ENCODE measurements at places on chromosomes 3 and 15.

DNA sequence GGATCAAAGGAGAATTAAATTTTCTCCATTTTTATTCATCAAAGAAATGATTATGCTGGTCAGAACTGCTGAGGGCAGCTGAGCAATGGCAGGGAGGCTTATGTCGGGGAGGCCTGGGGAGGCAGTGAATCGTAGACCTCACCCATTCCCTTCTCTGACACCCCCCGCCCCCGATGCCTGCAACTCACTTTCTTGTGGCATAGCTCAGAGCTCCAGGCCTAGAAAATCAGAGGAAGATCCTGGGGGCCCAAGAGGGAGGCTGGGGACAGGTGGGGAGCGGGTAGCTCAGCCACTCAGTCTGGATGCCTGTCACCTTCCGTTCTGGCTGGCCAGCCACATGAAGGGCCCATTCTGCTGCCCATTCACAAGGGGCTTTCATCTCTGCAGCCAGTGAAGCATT, 1.1 kb upstream of the DNAH1 start:
- no peak for DNase-seq

GRCh38 chr15:72319360-72319984, 485 bp downstream of the CELF6 start:
- DNase-seq = peak; percentile 59

GRCh38 chr3:153624310-153625030, 462.4 kb downstream of the RAP2B start:
- peak; percentile 50 for DNase-seq

GRCh38 chr15:63597038-63597790, at the start of gene FBXL22:
Gene FBXL22 (plus strand): TSS chr15:63597387. CDS start chr15:63597393, 6 bp downstream.
- no peak for DNase-seq

GRCh38 chr3:99248130-99248529, 346.6 kb upstream of the DCBLD2 start:
- no peak for DNase-seq

- DNase-seq = no peak
Measured at GRCh38 chr15:65337436-65338070, 33.1 kb downstream of the RNU5B-1 start.

- no peak for DNase-seq
Measured at GRCh38 chr3:10277115-10277625, 15.6 kb downstream of the GHRL start.

DNA sequence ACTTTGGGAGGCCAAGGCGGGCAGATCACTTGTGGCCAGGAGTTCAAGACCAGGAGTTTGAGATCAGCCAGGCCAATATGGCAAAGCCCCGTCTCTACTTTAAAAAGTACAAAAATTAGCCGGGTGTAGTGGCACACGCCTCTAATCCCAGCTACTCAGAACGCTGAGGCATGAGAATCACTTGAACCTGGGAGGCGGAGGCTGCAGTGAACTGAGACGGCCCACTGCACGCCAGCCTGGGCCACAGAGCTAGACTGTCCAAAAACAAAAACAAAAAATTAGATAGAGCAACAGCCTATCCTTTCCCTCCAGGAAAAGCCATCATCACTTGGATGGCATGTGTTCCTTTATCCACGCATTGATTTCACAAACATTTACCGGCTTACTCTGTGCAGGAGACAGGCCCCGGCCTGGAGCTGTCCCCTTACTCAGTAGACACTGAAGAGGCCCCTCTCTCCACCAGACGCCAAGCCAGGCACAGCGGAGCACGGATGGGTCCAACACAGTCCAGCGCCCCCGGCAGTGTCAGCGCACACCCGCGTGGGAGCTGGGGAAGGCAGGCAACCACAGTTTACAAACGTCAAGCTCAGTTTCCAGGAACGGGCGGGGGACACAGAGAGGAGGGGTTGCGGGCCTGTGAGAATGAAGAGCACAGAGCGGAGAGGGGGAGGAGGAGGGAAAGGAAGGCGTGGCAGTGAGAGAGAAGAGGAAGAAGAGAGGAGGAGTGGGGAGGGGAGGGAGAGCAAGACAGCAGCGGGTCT, 3.1 kb downstream of the GP5 start:
- DNase-seq = peak; percentile 57

GRCh38 chr15:77869021-77869895, 208.3 kb downstream of the TBC1D2B start:
- no peak for DNase-seq

DNA sequence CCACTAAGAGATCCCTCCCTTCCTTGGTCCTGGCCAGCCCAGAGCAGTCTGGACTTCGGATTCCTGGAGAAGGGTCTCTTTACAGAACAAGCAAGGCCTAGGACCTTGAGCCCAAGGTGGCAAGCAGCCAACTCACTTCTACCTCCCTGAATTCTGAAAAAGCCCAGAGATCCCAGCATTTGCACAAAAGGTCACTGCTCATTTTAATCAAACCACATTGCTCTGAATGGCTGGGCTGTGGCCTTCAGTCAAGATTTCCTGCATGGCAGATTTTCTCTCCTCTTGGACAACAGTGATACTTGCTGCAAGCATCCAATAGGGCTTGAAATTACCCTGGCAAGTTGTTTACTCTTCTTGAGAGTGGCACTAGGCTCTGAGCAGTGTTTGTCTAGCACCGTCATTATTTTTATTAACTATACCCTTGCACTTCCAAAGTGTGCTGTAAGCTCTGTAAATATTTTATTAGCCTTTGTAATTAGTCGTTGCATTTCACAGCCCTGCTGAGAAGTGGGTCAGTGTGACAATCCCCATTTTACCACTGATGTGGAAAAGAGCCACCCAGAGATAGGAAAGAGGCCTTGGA, 274.7 kb upstream of the CTNNB1 start:
- DNase-seq = no peak

DNA sequence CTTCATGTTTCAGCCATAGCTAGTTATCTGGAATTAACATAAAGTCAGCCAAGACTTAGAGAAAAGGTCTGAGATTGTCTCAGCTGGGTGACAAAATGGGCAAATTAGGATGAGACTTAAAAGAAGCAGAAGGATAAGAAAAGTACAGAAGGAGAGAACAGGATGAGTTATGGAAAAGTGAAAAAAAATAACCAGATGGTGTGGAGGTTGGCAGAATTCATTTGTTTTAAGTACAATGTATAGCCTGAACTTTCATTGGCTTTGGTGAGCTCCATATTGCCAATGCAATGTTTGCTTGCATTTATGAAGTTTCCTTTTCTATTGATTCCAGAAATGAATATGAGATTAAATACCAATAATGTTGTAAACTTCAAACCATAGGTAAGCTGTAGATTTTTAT, 447.2 kb upstream of the DPH6 start:
- DNase-seq = no peak

DNA sequence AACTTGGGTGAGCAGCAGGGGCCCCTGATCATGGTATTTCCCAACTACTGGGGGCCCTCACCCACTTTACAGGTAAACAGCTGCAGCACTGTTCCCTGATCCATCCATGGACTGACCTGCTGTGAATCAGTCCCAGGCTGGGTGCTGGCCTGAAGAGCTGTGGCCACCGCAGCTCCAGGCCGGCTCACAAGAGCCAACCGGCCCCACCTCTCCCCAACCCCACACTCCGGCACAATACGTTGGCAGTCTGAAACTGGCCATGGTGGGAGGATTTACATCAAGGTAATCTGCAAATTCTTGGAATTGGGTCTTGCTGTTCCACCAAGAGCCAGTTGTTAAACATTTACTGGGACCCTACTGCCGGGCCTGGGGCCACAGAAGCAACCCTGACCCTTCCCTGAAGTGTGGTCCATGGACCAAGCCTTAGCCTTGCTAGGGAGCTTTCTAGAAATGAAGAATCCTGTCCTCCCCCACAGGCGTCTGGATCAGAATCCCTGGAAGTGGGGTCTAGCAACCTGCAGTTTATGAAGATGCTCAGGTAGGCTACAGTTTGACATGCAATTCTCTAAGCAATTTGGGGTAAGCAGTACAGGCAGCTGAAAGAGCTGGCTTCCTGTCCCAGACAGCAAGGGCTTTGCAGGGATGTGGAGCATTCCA, 3.7 kb downstream of the SLC6A20 start:
- DNase-seq = no peak

DNA sequence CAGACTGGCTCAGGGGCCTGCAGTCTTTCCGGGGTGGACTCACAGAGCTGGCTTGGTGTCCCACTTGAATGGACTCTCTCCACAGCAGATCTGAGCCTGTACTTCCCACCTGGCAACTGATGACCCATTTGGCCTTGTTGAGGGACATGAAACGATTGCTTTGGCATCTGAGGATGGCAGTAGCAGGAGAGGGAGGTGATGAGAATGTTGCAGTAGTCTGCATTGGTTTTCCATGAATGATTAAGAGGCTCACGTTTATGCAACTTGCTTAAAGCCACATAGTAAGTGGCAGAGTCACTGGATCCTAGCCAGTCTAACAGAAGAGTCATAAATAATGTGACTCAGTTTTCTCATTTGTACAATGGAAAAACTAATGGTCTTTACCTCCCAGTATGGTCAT, 21.9 kb downstream of the IL20RB start:
- DNase-seq = no peak

GRCh38 chr3:102068327-102068726, 219.0 kb downstream of the NFKBIZ start:
- DNase-seq = no peak

- no peak for DNase-seq
Measured at GRCh38 chr15:69117431-69117871, 43.0 kb upstream of the GLCE start.

GRCh38 chr15:68062214-68062613, 8.1 kb downstream of the PIAS1 start:
- DNase-seq = no peak

DNA sequence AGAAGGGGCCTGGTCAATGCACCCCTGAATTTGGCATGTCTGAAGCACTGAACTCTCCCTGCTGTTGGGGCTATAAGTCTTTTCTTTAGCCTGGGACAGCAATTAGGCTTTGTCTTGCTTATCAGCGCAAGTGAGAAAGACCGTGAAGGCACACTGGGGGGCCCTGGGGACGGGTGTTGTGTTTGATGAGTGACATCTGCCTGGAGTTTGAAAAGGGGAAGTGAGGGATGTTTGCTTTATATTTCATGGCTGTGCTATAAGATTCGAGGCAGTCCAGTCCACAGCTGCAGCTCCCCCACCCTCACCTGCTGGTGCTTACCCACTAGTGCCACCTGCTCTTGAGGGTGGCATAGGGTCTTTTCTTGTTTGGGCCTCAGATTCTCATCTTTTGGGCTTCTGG, 44.8 kb downstream of the CEMIP start:
- no peak for DNase-seq

GRCh38 chr3:56980798-56981390, 79.6 kb upstream of the SPATA12 start:
- DNase-seq = peak; percentile 72

GRCh38 chr3:187011915-187012314, 81.6 kb downstream of the ST6GAL1 start:
- no peak for DNase-seq

- DNase-seq = peak; percentile 30
Measured at GRCh38 chr3:184354121-184354728, 7.2 kb downstream of the CLCN2 start.

DNA sequence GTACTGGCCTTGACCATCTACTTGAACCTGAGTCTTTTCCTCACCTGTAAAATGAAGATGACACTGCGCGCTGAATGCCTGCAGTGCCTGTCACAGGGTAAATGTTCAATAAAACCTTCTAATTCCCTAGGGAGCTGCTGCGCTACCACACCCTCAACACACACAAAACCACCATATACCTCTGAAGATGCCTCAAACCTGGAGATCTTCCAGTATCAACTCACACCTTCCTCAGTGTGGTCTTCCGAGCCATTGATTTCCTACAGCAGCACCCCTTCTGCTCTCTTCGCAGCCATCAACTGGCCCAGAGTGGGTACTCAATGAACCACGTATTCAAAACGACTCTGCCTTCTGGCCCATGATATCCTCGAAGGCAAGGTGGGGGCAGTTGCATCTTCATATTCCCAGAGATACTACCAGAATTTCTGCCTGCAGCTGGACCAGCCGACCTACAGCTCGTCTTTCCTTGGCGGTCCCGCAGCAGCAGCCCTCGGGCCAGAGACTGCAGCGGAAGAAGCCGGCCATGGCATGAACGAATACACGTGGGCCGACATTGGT, 695 bp downstream of the RPL32 start:
- DNase-seq = no peak

GRCh38 chr15:56729561-56729960, 3.7 kb downstream of the ZNF280D start:
- no peak for DNase-seq

GRCh38 chr3:193149998-193150397, 91.0 kb upstream of the PLAAT1 start:
- DNase-seq = no peak

DNA sequence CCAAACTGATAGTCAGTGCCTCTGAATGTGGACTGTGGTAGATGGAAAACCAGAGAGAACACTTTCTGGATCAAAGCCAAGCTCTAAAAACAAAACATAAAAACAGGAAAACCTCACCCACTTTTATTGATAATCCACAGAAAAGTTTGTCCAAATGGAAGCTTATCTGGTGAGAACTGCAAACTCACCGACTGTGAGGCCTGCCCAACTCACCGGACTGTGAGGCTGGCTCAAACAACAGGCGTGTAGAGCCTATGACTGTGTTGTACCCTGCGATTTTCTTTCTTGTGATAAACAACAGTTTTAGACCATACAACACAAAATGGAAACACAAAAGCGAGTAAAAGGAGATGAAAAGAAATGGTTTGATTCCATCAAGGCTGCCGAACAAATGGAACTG, 7.2 kb downstream of the PRR23C start:
- no peak for DNase-seq

DNA sequence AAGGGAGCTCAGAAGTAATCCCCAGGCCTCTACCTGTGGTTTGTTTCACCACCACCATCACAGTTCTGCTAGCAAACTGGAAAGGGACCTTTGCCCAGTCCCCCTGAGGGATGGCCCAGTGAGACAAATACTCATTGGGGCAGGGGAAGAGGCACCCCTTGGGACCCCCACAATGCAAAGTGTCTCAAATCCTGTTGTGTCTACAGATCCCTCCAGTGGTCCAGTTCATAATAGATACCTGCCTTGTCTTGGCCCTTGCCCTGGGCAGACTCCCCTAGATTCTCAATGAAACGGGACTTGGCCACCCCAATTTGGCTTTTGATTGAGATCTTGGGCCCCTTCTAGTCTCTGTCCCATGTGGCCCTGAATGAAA, 43.8 kb upstream of the RAB6B start:
- no peak for DNase-seq

DNA sequence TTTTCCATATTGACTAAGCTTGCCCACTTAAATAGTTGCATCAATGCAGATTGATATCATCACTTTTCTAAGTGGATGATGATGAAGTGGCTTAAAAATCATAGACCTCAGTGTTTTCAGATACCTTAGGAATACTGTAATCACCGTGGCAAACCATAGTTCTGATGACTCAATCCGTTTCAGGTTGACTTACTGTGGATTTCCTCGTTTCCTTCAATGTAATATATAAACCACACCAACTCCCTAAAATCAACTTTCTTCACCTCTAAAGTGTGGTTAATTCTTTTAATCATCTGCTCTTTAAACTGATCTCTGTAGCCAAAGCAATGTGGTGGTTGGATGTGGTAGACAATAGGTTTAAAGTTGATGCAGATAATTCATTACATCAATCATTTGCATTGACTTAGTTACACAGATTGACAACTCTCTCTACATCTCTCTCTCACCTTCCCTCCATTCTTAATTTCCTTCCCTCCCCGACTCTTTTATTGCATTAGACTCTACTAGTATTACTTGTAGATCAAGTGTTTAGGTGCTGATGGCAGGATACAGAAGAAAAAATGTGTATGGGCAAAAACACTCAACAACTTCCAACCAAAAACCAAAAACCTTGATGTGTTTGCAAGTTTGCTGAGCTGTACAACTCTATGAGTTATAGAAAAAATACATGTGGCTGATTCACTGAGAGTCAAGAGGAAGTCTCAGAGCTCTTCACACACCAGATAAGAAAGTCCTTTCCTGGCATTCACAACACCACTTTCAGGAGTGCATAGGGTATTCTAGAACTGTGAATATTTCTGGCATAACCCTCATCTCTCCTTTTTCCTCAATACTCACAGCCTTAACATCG, 243.5 kb downstream of the NFKBIZ start:
- DNase-seq = peak; percentile 61
